CD4-positive, alpha-beta T cell treated with Interleukin-4 for 1 hour (primary cell): ENCODE measurements at places on chromosomes 1 and 21.

- DNase-seq = no peak
Measured at GRCh38 chr1:53250325-53250724, 12.0 kb upstream of the MAGOH start.

GRCh38 chr1:118788463-118788862 lies 199.7 kb downstream of the TBX15 start:
- no peak for DNase-seq

GRCh38 chr1:53254011-53254640 lies 15.8 kb upstream of the MAGOH start:
- DNase-seq = no peak

DNA sequence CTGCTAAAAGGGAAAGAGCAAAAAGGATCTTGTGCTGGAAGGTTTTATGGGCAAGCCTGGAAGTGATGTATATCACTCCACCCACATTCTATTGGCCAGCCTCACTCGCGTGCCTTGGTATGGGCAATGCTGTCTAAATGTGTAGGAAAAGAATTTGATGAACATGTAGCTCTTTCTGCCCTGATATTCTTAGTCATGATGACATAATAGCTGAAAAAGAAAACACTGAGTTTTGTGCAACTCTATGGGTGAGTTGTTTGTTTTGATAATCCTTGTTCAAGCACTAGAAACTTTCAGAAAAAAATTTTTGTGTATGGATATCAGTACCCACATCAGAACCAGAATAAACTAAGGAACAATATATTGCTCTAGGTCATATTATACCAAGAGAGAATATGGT lies 231.5 kb upstream of the ST6GALNAC5 start:
- no peak for DNase-seq

- DNase-seq = no peak
Measured at GRCh38 chr1:72336776-72337175, 54.4 kb upstream of the NEGR1 start.

GRCh38 chr1:70666381-70667140 lies 255.5 kb downstream of the CTH start:
- no peak for DNase-seq
